Endothelial cell (in vitro differentiated cells): ENCODE measurements at places on chromosomes 3 and 15.

DNA sequence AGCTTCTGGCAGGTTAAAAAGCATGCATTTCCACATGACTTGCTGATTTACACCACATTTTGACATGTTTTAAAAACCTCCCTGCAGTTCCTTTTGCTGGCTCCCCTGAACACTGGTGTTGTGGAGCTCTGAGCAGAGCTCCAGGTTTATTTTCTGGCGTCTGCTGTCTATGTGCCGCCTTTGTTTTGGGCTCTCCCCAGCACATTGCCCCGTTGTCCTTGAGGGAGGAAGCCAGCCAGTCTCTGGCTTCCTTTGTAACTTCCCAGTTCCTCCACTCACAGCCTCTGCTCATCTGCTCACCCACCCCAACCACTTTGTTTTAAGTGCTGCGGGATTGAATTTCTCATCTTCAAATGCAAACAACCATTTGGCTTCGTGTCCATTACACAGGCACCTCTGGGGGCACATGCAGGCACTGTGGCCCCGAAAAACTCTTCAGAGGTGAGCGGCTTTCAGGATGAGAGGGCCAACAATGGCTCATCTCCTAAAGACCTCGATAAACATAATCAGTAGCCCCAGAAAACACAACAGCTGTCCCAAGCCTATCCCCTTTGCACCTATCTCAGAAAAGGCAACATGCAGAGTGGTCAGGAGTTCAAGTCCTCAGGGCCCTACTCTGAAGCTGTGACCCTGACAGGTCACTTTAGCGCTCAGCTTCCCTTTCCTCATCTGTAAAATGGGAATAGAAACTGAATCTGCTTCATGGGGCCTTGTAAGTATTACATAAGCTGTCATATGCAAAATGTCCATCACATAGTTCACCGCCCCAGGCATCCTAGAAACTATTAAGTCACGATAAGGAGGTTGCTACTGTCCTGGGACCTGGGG is 1.3 kb upstream of the MEF2A start:
- DNase-seq = peak; percentile 22

- no peak for DNase-seq
Observed at GRCh38 chr3:35500641-35501350, 138.5 kb upstream of the ARPP21 start.

- DNase-seq = no peak
Observed at GRCh38 chr15:41284427-41285177, 47.8 kb downstream of the OIP5 start.

GRCh38 chr3:123745184-123745855 is 138.8 kb downstream of the MYLK start:
- DNase-seq = no peak

DNA sequence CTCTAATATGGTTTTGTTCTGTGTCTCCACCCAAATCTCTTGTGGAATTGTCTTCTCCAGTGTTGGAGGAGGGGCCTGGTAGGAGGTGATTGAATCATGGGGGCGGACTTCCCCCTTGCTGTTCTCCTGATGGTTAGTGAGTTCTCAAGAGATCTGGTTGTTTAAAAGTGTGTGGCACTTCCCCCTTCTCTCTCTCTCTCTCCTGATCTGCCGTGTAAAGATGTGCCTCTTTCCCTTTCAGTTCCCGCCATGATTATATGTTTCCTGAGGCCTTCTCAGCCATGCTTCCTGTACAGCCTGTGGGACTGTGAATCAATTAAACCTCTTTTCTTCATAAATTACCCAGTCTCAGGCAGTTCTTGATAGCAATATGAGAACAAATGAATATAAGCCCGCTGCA is 33.1 kb downstream of the RETNLB start:
- DNase-seq = no peak

DNA sequence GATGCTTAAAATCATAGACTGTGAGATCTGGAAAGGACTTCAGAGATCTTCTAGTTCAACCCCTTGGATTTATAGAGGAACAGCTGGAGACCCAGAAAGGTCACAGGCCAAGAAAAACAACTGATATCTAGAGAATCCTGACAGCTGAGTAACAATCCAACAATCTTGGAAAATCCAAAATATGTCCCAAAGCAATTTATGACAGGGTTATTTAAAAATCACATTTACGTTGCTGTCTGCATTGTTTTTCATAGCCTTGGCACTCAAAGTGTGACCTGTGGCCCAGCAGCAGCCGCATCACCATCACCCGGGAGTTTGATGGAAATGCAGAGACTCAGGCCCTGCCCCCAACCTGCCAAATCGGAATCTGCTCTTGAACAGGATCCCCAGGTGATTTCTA is 78.8 kb downstream of the FBN1 start:
- no peak for DNase-seq

GRCh38 chr3:41608347-41608746 is 353.6 kb downstream of the ULK4 start:
- DNase-seq = no peak

GRCh38 chr3:33883951-33884561 is 85.6 kb downstream of the PDCD6IP start:
- DNase-seq = no peak

GRCh38 chr3:76700323-76700722 is 339.6 kb upstream of the ROBO2 start:
- DNase-seq = no peak

DNA sequence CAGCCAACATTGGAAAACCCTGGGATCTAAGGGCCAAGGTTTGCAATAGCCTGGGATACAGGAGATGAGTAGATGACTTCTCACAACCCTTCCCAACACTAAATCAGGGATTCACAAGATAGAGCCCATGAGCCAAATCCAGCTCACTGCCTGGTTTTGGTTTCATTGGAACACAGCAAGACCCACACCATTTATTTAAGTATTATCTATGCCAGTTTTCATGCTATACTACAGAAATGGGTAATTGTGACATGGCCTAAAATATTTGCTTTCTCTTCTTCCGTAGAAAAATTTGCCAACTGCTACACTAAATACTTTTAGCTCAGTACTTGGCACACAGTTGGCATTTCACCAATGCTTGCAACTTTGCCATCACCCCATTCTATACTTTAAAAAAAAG is 132.0 kb upstream of the LMCD1 start:
- no peak for DNase-seq

DNA sequence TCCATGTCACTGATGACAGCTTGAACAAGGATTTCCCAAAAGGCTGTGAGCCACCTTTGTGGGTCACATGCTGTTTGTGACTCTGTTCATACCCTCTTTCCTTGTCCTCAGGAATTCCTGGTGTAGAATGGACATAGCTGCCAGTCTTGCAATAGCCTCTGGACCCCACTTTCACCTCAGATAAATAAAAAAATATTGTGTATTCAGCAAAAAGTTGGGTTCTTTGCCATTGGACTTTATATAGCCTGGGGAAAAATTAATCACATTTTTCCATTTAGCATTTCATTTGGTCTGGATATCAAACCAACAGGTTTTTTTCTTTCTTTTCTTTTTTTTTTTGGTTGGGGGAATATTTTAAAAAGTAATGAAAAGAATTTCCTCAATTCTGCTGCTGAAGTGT is 144.8 kb downstream of the PDCD6IP start:
- DNase-seq = no peak

GRCh38 chr3:134372396-134373270 is 1.6 kb downstream of the AMOTL2 start:
- DNase-seq = no peak

DNA sequence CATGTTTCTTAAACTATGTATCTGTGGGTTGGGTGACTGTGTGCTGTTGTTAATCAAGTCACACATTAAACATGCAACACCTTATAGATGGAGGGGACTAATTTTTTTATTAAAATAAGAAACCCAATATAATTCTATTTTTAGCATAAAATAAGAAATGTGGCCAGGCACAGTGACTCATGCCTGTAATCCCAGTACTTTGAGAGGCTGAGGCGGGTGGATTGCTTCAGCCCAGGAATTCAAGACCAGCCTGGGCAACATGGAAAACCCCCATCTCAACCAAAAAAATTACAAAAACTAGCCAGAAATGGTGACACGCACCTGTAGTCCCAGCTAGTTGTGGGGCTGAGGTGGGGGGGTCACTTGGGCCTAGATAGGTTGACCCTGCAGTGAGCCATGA is 1021.0 kb downstream of the EPHA3 start:
- DNase-seq = no peak

GRCh38 chr15:80607287-80607980 is 87.7 kb upstream of the ABHD17C start:
- DNase-seq = no peak

- no peak for DNase-seq
Observed at GRCh38 chr3:38086496-38086895, 47.5 kb downstream of the DLEC1 start.

DNA sequence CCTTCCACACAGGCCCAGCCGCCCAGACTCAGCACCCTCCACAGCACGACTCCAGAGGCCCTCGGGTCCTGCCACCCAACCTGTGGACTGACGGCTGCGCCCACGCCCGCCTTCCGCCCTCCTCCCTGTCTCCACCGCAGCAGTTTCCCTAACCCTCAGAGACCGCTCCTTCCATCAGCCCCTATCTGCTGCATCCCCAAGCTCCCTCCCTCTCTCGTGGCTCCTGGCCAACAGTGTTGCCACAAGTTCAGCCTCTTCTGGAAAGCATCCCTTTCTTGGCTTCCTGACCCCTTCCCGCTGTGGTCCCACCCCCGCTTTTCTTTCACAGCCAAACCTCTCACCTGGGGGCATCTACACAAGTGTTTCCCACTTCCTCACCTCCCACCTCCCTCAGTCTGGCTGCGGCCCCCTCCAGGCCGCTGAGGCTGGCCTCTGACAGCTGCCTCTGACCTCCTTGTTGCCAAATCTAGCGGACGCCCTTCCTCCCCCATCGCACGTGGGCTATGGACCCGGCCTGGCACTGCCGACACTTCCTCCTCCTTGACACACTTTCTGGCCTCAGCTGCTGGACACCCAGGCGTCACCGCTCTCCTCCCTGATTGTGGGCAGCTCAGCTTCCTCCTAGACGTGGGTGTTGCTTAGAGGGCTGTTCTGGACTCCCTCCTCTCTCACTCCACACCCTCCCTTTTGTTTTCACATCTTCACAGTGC is 168.8 kb upstream of the TLE3 start:
- no peak for DNase-seq

DNA sequence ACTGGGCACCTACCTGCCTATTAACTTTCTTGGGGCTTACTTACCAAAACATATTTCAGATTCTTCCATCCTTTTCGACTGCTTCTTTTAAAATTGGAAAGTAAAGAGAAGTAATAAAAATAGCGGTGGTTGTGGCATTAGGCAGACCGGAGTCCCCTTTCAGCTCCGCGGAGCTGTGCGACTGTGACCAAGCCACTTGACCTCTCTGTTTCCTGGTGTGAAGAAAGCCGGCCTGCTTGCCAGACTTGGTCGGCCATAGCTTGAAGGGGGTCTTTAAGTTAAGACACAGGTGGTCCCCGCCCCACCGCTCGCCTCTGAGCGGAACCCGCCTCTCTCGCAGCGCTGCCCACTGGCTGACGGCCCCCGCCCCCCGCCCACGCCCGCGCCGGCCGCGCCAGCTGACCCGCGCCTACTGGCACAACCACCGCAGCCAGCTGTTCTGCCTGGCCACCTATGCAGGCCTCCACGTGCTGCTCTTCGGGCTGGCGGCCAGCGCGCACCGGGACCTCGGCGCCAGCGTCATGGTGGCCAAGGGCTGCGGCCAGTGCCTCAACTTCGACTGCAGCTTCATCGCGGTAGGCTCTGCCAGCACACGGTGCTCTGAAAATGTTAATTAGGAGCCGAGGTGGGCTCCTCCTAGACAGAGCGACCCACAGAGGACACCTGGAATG is 18.3 kb downstream of the NOX5 start:
- DNase-seq = no peak

- no peak for DNase-seq
Observed at GRCh38 chr3:146306656-146307455, 56.0 kb upstream of the PLSCR4 start.

- no peak for DNase-seq
Observed at GRCh38 chr3:59318881-59319280, 269.1 kb upstream of the CFAP20DC start.

DNA sequence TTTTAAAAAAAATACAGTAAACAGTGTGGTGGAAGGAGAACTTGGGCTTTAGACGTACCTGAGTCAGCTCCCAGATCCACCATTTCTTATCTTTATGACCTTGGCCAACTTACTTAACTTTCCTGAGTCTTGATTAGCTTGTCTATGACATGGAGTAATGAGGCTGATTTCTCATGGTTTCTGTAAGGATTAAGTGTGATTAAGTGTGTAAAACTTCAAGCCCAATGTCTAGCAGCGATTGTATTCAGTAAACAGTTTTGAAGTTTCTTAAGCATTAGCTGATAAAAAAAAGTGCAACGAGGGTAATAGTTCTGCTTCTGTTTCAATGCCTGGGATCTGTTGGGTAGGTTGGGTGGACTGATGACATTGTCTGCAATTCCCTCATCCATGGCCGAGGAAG is 10.8 kb downstream of the TRPM1 start:
- DNase-seq = no peak

- no peak for DNase-seq
Observed at GRCh38 chr3:53726643-53727042, 119.6 kb downstream of the CHDH start.

GRCh38 chr3:13642597-13642996 is 93.7 kb downstream of the FBLN2 start:
- no peak for DNase-seq

DNA sequence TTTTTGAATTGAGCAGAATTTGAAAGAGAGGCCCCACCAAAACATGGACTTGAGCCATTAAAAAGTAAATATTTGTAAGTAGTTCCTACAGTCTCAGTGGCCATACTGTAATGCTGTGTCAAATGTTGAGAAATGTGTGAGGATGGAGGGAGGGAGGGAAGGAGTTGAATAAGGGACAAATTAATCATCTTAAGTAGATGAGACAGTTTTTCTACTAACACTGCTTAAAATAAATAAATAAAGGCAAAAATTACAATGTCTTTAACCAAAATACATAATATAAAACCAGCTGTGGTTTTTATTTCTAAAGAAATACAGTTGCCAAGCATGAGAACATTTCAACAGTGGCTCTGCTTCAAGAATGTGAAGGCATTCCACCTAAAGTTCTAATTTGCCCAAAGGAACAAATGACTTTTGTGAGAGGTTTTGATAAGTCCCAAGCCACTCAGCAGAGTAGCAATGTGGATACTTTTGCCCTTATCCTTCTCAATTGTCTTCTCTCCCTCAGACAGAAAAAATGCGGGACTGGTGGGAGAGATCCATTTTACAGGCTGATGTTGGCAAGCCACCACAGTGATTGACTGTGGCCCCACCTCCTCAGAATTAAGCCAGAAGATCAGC is 427.0 kb upstream of the RARB start:
- no peak for DNase-seq
